ENCODE measurements at places on chromosomes 2 and 18. TPM values are rescaled to one million over a fixed set of nuclear protein-coding genes. Genes with fewer than 3 reads are reported as not detected.

DNA sequence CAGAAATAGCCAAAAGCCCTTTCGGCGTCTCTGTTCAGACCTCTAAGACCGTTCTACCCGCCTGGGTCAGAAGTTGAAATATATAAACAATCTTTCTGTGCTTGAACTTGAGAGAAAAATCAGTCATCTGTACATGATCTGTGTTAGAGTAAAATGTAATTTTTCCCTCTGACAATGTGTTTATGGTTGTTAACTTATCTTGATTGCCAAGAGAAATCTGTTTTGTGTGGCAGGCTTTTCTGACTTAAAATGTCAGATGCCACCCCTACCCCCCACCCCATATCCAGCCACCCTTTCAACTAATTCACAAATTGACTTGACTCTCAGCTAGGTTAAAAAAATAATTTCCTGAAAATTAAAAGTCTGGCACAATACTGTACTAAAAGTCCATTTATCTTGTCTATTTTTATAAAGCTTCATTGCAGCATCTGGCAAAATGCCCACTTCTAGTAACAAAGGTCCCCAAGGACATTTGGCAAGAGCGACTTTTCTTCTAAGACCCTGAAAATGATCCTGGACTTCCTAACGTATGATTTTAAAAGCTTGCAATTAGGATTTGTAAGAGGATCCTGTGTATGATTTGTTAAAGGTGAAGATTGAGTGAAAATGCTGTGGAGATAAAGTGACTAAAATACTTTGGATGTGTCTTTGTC, 304.2 kb downstream of the EPHA4 start:
- no peak overlapping the region for H3K27ac ChIP-seq
- H3K27me3 ChIP-seq = no peaks in the 10 kb centered on the region
- no peaks in the 10 kb centered on the region for H3K36me3 ChIP-seq
- no peak for DNase-seq
- H3K4me1 ChIP-seq = no peaks in the 10 kb centered on the region

DNA sequence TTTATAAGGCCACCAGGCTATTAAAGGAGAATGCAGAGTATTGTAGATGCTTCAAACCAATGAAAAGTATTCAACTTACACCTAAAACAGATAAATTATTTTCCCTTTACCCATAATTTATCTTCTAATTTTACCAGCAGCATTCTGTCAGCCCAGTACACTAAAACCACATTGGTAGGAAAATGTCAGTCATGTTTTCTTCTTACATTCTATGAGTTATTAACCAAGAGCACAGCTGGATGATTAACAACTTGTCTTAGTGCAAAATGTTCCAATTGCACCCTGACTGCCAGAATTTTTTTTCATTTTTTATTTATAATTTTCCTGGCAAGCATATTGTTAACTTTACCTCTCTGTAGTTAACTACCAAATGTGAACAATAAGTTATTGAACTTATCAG, 79.0 kb upstream of the WDR75 start:
- H3K27me3 ChIP-seq = no peaks in the 10 kb centered on the region
- H3K27ac ChIP-seq = no peak overlapping the region
- no peak overlapping the region for H3K4me3 ChIP-seq

DNA sequence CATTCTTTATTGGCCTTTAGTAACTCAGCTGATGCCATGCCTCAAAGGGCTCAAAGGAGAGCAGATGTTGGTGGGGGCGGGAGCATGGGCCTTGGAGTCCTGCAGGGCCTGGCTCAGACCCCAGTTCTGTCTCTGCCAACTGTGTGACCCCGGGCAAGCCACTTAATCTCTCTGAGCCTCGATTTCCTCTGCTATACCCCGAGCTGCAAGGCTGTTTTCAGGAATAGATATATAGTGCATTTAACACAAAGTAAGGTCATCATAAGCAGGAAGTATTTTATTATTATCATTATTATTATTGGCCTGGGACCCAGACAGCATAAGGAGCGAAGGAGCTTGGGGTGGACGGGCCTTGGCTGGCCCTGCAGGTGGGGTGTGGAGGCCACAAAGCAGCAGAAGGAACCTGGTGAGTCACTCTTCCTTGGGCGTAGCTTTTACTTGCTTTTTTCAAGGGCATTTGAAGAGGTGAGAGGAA, 162.7 kb downstream of the INHBB start:
- peaks cover 23% of the 10 kb centered on the region for H3K4me1 ChIP-seq
- H3K27ac ChIP-seq = no peak overlapping the region
- no peaks in the 10 kb centered on the region for H3K27me3 ChIP-seq
- H3K4me3 ChIP-seq = no peak overlapping the region
- no peak for DNase-seq
- H3K36me3 ChIP-seq = no peaks in the 10 kb centered on the region

Gene RGPD4
- total RNA-seq = not detected

Gene EML6
- 1.1 TPM for total RNA-seq

- no peaks in the 10 kb centered on the region for H3K27me3 ChIP-seq
- no peak overlapping the region for H3K4me3 ChIP-seq
- H3K36me3 ChIP-seq = no peaks in the 10 kb centered on the region
- H3K27ac ChIP-seq = no peak overlapping the region
- no peak for DNase-seq
These were observed 107.6 kb downstream of the DOCK10 start for GRCh38 chr2:224934526-224935188.

- H3K27ac ChIP-seq = no peak overlapping the region
- no peak for DNase-seq
- H3K27me3 ChIP-seq = no peaks in the 10 kb centered on the region
- no peak overlapping the region for H3K4me3 ChIP-seq
- no peaks in the 10 kb centered on the region for H3K36me3 ChIP-seq
These were observed 10.6 kb downstream of the TLK1 start for GRCh38 chr2:171149986-171150693.

Gene CRYGD
- total RNA-seq = not detected

Gene TUBB8B
- not detected for total RNA-seq

Gene ZNF892
- 2.2 TPM for total RNA-seq

Gene ALPP
- total RNA-seq = not detected
